Placental epithelial cell (primary cell): ENCODE measurements at places on chromosomes 1 and 21. TPM values are rescaled to one million over a fixed set of nuclear protein-coding genes. Genes with fewer than 3 reads are reported as not detected.

Gene RAB42
- 1.6 and 2.4 TPM in 2 replicates for total RNA-seq

Gene BCAN
- total RNA-seq = under 0.01 TPM in 1 of 2 replicates, not detected in the other

Gene PLPP3
- total RNA-seq = 78.0 and 93.4 TPM in 2 replicates

Gene TSSK3
- 0.39 TPM in 1 of 2 replicates, not detected in the other for total RNA-seq

Gene ATAD3A
- 14.5 and 29.3 TPM in 2 replicates for total RNA-seq

Gene RRP1B
- 14.1 and 19.5 TPM in 2 replicates for total RNA-seq

Gene C1QC
- not detected in 2 replicates for total RNA-seq

Gene PCNX2
- total RNA-seq = 27.5 and 30.8 TPM in 2 replicates

Gene LBR
- total RNA-seq = 14.9 and 21.2 TPM in 2 replicates

Gene CR1L
- not detected in 2 replicates for total RNA-seq

Gene ADAM30
- total RNA-seq = not detected in 2 replicates

Gene CRP
- total RNA-seq = under 0.01 TPM in 1 of 2 replicates, not detected in the other

Gene TP53BP2
- 32.3 and 37.3 TPM in 2 replicates for total RNA-seq

Gene TXLNA
- total RNA-seq = 53.4 and 62.5 TPM in 2 replicates

Gene C1orf87
- not detected in 2 replicates for total RNA-seq

Gene TTC22
- total RNA-seq = 17.3 and 22.6 TPM in 2 replicates

Gene ALG6
- total RNA-seq = 8.4 and 9.4 TPM in 2 replicates

Gene LRIG2
- total RNA-seq = 17.9 and 22.0 TPM in 2 replicates
